GM10248 (cell line): ENCODE measurements at places on chromosomes 6 and 20.

GRCh38 chr6:21245488-21245887, 348.1 kb upstream of the SOX4 start:
- no peak for DNase-seq

GRCh38 chr6:23952245-23952644, 173.8 kb upstream of the NRSN1 start:
- DNase-seq, result no peak

DNA sequence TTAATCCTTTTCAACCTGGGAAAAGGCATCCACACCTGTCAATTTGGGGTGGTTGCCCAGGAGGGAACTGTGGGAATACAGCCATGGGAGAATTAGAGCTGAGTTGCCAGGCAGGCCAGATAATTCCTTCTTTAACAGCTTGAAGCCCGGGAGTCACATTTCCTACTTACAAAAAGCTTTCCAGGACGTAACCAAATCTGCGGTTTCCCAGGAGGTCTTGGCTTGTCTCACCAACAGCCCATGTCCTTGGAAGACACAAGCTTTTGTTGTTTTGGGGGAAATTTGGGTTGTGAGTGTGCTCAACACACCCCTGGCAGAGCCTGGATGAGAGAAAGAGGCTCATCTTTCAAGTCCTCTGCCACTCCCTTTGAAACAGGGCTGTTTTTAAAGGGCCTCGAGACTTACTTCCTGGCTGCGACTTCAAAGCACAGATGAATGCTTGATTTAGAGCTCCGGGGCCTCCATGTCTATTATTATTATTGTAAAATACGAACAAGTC, 465.9 kb upstream of the BTBD3 start:
- no peak for DNase-seq

- DNase-seq, result no peak
These were observed 60.5 kb upstream of the PRND start for GRCh38 chr20:4661191-4661590.

- DNase-seq, result no peak
These were observed 453.5 kb upstream of the SULF2 start for GRCh38 chr20:48238781-48239180.

- DNase-seq, result no peak
These were observed 7.9 kb upstream of the RALY start for GRCh38 chr20:33985830-33986229.
